ENCODE measurements at places on chromosomes 1 and 21. TPM values are rescaled to one million over a fixed set of nuclear protein-coding genes. Genes with fewer than 3 reads are reported as not detected.

GRCh38 chr21:36852864-36853263, 113.6 kb downstream of the HLCS start:
- H3K36me3 ChIP-seq: no peaks in the 10 kb centered on the region
- H3K4me1 ChIP-seq: peaks cover 5% of the 10 kb centered on the region
- no peak overlapping the region for H3K27ac ChIP-seq

DNA sequence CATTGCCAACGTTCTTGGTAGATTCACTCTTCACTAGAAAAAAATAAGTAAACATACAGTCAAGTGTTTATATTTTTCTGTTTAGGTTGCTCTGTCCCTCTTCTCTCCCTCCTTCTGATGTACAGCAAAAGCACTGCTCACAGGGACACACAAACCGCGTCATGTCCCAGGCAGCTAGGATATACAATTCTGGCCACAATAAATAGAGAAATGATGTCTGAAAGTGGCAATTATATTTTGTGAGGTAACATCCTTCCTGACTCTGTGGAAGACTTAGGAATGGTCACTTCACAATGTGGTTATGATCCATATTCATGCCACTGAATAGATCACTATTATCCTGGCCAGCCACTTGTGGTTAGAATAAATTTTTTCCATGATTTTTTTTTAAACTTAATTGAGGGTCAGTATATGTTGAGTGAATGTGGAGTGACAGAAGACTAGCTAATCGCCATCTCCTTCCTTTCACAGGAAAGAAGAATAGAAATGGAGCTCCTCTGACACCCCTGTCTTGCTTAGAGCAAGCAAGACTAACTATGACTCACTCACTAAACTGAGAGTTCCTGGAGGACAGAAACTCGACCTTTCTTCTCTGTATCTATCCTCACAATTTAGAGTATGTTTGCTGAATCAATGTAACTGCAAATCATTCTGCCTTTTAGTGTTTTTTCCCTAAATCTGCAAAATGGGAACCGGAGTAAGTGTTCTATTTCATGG, 54.0 kb downstream of the ZNHIT6 start:
- H3K4me1 ChIP-seq: no peaks in the 10 kb centered on the region
- DNase-seq: no peak
- no peaks in the 10 kb centered on the region for H3K27me3 ChIP-seq
- H3K27ac ChIP-seq: no peak overlapping the region
- no peak overlapping the region for H3K4me3 ChIP-seq

DNA sequence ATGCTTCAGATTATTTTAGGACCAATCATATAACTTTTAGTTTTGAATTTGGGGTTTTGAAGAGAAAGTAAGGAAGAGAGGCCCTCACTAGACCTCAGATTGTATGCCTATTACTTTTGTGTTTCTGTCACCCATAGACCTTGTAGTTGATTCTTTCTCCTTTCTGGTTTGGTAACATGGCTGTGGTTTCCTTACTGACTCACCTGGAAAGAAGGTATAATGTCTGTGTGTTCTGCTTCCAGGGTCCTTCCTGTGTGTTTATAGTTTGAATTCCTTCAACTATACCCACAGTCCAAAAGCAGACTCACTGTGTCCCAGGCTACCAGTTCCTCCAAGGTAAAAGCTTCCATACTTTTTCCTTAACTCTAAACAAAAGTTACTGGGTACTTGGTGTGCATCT, 8.1 kb downstream of the SLC44A3 start:
- no peaks in the 10 kb centered on the region for H3K27me3 ChIP-seq
- no peak overlapping the region for H3K27ac ChIP-seq
- H3K4me1 ChIP-seq: peaks cover 7% of the 10 kb centered on the region
- no peak overlapping the region for H3K4me3 ChIP-seq
- peaks cover 34% of the 10 kb centered on the region for H3K36me3 ChIP-seq

DNA sequence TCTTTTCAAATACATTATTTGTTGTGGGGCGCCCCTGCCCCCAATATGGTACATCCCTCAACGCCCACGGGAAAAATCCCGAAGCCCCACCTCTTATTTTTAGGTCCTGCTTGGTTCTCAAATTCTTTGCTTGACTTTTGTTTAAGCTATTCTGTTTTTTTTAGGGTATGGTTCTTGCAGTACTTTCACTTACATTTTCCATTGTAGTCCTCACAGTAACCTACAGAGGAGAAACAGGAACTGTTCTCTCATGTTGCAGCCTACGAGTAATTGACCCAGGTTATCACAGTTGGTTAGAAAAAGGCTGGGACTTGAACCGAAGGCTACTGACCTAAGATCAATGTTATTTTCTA, 697 bp upstream of the C21orf91 start:
- DNase-seq: no peak
- H3K27me3 ChIP-seq: no peaks in the 10 kb centered on the region
- no peaks in the 10 kb centered on the region for H3K36me3 ChIP-seq
- H3K27ac ChIP-seq: peak overlapping the region; percentile 94
- H3K4me3 ChIP-seq: peak overlapping the region; percentile 72
- H3K4me1 ChIP-seq: peaks cover 33% of the 10 kb centered on the region

GRCh38 chr1:15322648-15323350, 75.8 kb downstream of the FHAD1 start:
- H3K36me3 ChIP-seq: no peaks in the 10 kb centered on the region
- H3K4me3 ChIP-seq: no peak overlapping the region
- peak overlapping the region; percentile 72 for H3K27ac ChIP-seq
- DNase-seq: no peak
- H3K4me1 ChIP-seq: peaks cover 36% of the 10 kb centered on the region

DNA sequence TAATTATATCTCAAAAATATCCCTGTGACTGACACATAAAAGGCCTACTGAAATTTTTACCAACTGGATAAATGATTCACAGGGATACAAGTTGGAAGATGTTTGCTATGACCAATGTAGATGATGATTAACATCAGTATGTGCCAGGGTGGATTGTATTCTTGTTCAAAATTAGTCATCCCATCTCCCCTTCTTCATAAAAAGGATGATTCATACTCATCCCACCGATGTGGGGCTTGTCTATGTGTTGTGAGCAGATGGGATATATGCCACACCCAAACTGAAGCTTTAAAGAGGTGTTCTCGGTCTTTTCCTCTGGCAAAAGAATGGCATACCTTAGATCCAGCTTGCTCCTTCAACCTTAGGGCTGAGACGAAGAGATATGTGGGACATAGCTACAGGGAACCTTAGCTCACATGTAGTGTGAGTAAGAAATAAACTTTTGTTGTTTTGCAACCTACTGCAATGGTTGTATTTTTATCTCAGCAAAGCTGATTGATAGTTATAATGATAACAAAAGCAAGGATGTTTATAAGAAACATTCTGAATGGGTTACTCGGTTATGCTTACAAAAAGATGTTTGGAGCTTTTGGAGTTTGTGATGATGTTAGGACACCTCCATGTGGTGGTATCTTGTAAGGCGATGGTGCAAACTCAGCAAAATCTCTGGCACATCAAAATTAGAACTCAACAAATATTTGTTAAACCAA, 29.4 kb downstream of the SPATA17 start:
- H3K4me3 ChIP-seq: no peak overlapping the region
- H3K36me3 ChIP-seq: no peaks in the 10 kb centered on the region
- no peak overlapping the region for H3K27ac ChIP-seq
- no peaks in the 10 kb centered on the region for H3K27me3 ChIP-seq

DNA sequence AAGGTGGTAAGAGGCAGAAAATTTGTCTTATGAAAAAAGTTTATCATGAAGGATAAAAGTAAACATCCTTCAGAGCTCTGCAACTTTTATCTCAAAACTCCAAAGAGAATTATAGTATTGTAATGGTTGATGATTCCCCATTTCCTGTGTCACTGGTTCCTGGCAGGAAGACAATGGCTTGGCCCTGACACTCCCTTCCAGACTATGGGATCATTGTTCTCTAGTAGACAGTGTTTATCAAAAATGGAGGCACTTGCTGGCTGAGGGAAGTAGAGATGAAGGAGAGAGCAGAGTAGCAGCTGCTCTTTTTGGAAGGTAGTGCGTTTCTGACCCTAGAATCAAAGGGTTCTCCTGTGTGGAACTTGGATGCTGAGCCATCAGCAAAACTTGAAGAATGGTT, 145.9 kb upstream of the ATP1B1 start:
- no peak overlapping the region for H3K27ac ChIP-seq
- H3K36me3 ChIP-seq: no peaks in the 10 kb centered on the region
- DNase-seq: no peak
- no peaks in the 10 kb centered on the region for H3K4me1 ChIP-seq
- H3K27me3 ChIP-seq: no peaks in the 10 kb centered on the region
- no peak overlapping the region for H3K4me3 ChIP-seq

GRCh38 chr1:170410401-170411166, 121.4 kb upstream of the GORAB start:
- no peaks in the 10 kb centered on the region for H3K36me3 ChIP-seq
- H3K4me3 ChIP-seq: no peak overlapping the region
- no peaks in the 10 kb centered on the region for H3K4me1 ChIP-seq
- no peaks in the 10 kb centered on the region for H3K27me3 ChIP-seq
- H3K27ac ChIP-seq: peak overlapping the region; percentile 15

GRCh38 chr21:15400905-15401304, 328.9 kb upstream of the USP25 start:
- H3K36me3 ChIP-seq: no peaks in the 10 kb centered on the region
- H3K27ac ChIP-seq: no peak overlapping the region
- DNase-seq: no peak
- no peaks in the 10 kb centered on the region for H3K27me3 ChIP-seq

DNA sequence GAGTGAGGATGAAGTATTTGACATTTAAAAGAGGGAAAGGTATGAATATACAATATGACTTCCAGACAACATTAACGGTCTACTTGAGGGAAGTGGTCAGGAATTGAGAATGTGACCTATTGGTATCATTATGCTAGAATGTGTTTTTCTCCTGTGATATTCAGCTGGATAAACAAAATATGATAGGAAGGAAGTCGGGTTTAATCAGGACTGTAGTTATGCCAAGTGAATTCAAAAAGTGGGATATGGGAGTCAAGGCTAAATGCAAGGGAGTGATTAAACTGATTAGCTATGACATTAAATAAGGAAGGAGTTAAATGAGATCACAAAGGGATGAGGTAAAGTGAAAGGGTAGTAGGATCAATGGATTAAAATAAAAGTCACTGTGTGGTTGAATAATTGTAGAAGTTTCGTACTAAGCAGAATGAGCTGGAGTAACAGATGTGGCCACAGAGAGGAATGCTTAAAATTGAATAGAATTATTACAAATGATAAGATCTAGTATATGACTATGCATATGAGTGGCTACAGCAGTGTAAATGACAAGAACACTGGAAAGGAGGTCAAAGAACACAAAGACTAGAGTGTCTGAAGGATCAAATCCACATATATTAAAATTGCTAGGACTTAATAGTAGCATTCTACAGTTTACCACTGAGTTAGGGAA, 62.5 kb downstream of the TRIM33 start:
- H3K4me1 ChIP-seq: no peaks in the 10 kb centered on the region
- H3K36me3 ChIP-seq: peaks cover 44% of the 10 kb centered on the region
- no peak overlapping the region for H3K4me3 ChIP-seq
- no peaks in the 10 kb centered on the region for H3K27me3 ChIP-seq

- H3K36me3 ChIP-seq: peaks cover 25% of the 10 kb centered on the region
- DNase-seq: no peak
- H3K4me3 ChIP-seq: no peak overlapping the region
- H3K27ac ChIP-seq: no peak overlapping the region
- H3K27me3 ChIP-seq: no peaks in the 10 kb centered on the region
- H3K4me1 ChIP-seq: peaks cover 5% of the 10 kb centered on the region
Observed at GRCh38 chr1:15574741-15575140, 10.1 kb downstream of the AGMAT start.

DNA sequence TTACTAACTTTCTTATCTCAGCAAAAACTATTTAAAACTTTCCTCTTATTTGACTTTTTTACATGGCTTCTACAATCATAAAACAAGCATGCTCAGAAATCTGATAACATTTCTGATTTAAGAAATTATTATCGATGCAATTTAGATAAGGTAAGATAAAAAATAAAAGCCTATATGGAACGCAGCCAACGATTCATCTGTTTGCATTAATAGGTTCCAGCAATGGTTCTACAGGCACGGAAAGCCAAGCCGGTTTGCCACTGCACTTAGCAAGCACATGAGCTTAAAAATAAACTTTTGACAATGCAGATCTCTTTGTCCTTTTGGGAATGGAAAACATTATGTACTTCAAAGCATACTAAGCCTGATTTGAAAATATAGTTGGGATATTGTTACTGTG, 77.5 kb upstream of the KCNK2 start:
- H3K4me3 ChIP-seq: no peak overlapping the region
- H3K36me3 ChIP-seq: no peaks in the 10 kb centered on the region
- no peaks in the 10 kb centered on the region for H3K4me1 ChIP-seq
- no peaks in the 10 kb centered on the region for H3K27me3 ChIP-seq
- H3K27ac ChIP-seq: peak overlapping the region; percentile 34
- peak; percentile 21 for DNase-seq

GRCh38 chr1:225565847-225566246, 87.1 kb downstream of the ENAH start:
- H3K36me3 ChIP-seq: peaks cover 14% of the 10 kb centered on the region
- no peak for DNase-seq
- H3K27me3 ChIP-seq: no peaks in the 10 kb centered on the region
- no peak overlapping the region for H3K4me3 ChIP-seq

DNA sequence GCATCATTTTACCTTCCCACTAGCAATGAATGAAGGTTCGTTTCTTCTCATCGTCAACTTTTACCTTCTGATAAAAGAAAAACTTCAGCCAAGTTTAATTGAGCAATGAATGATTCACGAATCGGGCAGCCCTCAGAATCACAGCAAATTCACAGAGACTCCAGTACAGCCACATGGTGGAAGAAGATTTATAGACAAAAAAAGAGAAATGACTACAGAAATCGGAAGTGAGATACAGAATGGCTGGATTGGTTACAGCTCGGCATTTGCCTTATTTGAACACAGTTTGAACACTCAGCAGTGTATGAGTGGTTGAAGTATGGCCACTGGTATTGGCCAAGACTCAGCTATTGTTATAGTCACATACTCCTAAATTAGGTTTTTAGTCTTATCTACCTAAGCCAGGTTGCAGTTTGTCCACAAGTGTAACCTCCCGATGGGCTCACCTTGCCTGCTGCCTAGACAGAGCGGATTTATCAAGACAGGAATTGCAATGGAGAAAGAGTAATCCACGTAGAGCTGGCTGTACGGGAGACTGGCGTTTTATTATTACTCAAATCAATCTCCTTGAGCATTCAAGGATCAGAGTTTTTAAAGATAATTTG, 15.3 kb downstream of the AK4 start:
- H3K27me3 ChIP-seq: no peaks in the 10 kb centered on the region
- no peak overlapping the region for H3K27ac ChIP-seq
- H3K36me3 ChIP-seq: no peaks in the 10 kb centered on the region
- H3K4me3 ChIP-seq: no peak overlapping the region
- DNase-seq: no peak

Gene PM20D1
- not detected for total RNA-seq

All from stomach (tissue), 19 donors.